ENCODE measurements at places on chromosomes 13 and 19.
A peak's percentile ranks its signal among the peaks of the same experiment; 100 is the strongest.

GRCh38 chr19:30097746-30098280 is 155.8 kb downstream of the URI1 start:
- DNase-seq, result no peak

DNA sequence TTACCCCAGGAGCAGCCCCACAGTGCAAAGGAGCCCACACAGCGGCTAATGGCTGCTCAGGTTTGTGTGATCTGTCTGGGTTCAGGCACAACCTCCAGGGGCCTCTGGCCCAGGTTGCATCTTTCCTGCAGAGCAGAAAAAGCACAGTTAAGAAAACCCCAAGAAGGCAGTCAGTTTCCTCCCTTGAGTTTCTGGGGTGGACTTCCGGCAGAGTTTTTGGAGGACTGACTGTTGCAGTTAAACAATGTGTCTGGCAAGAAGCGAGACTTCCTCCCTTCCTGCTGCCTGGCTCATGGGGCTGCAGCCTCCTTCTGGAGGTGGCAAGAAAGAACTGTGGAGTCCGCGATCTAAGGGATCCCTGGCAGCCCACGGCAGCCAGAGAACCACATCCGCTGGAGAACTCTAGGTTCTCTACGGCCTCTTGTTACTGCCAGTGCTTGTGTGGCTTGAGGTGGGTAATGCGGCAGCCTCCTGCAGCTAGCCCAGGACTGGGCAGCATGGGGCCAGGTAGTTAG is 114.4 kb downstream of the ZDHHC20 start:
- DNase-seq, result peak; percentile 55

DNA sequence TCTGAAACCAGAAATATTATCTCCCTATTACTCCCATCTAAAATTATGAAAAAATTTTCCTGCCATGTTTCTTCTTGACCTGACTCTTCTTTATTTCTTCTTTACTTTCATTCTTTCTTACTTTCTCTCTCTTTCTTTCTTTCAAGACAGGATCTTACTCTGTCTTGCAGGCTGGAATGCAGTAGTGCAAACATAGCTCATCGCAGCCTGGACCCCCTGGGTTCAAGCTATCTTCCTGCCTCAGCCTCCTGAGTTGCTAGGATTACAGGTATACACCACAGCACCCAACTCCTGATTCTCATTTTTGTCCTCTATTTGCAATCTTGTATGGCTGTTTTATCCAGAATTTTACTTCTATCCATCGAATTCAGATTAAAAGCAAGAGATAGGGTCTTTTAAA is 631.1 kb downstream of the TBC1D4 start:
- no peak for DNase-seq

DNA sequence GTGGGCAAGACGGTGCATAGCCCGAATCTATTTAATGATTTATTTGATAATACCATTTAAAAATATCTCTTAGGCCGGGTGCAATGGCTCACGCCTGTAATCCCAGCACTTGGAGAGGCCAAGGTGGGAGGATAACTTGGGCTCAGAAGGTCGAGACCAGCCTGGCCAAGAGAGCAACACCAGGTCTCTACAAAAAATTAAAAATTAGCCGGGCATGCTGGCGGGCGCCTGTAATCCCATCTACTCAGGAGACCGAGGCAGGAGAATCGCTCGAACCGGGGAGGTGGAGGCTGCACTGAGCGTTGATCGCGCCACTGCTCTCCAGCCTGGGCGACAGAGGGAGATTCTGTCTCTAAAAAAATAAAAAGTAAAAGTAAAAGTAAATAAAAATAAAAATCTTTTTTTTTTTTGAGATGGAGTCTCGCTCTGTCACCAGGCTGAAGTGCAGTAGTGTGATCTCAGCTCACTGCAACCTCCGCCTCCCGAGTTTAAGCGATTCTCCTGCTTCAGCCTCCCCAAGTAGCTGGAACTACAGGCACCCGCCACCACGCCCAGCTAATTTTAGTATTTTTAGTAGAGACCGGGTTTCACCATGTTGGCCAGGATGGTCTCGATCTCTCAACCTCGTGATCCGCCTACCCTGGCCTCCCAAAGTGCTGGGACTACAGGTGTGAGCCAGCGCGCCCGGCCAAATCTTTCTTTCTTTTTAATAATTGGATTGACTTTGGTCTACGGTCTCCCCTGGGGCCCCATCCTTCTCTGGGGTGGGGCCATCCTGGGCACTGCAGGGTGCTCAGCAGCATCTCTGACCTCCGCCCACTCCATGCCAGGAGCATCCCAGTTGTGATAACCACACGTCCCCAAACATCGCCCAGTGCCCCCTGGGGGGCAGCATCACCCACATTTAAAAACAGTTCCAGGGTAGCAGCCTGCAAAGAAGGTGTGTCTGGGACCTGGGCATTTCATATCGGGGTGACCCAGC is 90.7 kb downstream of the GNG7 start:
- no peak for DNase-seq

DNA sequence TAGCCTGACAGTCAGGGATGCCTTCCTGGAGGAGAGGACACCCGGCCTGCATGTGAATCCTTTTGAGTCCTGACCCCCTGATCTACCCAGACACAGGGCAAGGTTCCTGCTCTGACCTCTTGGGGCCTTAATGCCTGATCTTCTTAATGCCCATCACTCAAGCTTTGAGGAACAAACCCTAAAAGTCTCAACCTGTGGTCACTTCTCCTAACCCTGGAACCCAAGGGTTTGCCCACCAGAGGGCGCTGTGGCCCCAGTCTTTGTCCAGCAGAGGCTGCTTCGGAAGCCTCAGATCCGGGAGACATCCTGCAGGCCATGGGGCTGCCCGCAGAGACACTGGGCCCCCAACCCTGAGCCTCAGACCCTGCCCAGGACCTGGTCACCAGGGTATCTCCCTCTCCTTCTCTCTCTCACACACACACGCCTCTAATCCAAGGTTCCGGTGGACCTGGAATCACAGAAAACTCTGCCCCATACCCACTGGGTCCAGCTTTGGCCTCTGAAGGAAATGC is 9.8 kb upstream of the DPF1 start:
- DNase-seq, result peak; percentile 80

DNA sequence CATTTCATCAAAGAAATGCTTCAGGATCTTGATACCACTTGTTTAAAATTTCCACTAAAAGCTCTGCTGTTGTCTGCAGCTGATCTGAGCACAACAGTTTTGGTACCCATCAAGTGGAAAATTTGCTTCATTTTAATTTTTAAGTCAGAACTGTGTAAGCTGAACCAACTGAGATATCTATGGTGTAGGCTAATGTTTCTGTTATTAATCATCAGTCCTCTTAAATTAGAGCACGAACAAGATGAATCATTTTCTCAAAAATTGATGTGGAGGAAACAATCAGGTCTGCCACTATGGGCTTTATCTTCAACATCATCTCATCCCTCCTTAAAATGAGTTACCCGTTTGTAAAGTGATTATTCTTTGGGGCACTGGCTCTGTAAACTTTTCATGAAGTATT is 221.5 kb upstream of the NBEA start:
- no peak for DNase-seq

- DNase-seq, result no peak
Measured at GRCh38 chr13:113969973-113970611, 3.8 kb downstream of the C13orf46 start.

GRCh38 chr19:45971260-45971902 is 2.3 kb downstream of the NOVA2 start:
- DNase-seq, result no peak

DNA sequence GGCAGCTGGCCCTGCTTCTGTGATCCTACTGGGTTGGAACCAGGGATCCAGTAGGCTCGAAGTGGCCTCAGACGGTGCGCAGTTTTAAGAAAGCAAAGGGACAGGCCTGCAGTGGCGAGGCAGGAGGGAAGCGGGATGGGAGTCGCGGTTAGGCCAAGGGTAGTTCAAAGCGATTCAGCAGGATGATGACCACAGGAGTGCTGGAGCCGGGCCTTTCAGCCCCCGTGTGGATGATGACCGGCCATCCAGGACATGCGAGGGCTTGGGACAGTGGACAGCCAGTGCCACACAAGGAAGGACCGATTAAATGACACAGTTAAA is 854 bp downstream of the RNASEH2B start:
- DNase-seq, result no peak

- DNase-seq, result no peak
Measured at GRCh38 chr13:98181111-98181815, 4.2 kb upstream of the RNF113B start.

DNA sequence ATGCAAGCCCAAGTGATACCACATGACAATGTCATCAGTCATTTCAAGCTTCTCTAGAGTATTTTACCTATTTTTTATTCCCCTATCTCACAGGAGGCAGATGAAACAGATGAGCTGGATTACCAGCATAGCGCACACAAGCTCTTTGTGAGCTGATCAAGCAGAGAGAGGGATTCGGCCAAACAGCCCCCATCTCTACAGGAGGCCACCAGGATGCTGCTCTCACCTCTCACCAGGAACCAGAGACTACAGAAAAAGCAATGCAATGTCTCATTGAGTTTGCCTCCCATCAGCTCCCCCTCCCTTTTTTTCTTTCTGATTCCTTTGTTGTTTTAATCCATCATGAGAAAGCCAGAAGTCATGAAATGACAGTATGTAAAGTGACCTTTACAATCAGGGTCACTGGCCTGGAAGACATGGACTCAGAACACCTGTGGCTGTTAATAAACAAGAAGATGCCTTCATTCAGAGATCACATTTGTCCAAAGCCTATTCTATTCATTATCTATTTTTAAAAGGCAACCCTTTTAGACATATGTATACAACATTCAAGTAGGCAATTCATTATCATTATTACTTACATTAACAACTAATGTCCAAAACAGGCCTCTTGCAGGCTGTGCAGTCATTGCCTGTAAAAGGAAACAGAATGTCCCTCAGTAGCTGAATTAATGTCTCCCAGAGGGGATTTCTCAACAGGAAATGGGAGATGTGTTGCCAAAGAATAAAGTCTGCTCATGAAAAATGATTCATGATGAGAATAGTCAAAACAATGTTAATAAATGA is 656.6 kb downstream of the TBC1D4 start:
- no peak for DNase-seq

DNA sequence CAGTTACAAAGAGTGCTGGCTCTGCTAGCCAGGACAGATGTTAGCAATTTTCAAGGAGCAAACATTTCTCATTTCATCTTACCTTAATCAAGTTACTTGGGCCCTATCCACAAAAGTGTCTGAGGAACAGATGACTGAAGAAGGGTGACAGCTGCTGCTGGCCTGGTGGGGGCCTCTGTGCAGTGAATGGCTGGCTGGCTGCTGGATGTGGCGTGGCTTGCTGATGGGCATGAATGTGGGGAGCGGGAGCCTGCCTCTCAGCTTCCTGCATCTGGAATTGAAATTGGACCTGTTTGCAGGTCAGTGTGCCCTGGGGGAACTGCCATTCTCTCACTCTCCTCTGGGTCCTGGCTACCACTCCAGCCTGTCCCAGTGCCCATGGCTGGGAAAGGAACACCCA is 94.7 kb downstream of the RGCC start:
- no peak for DNase-seq

GRCh38 chr13:80501556-80501955 is 160.6 kb upstream of the SPRY2 start:
- DNase-seq, result no peak

DNA sequence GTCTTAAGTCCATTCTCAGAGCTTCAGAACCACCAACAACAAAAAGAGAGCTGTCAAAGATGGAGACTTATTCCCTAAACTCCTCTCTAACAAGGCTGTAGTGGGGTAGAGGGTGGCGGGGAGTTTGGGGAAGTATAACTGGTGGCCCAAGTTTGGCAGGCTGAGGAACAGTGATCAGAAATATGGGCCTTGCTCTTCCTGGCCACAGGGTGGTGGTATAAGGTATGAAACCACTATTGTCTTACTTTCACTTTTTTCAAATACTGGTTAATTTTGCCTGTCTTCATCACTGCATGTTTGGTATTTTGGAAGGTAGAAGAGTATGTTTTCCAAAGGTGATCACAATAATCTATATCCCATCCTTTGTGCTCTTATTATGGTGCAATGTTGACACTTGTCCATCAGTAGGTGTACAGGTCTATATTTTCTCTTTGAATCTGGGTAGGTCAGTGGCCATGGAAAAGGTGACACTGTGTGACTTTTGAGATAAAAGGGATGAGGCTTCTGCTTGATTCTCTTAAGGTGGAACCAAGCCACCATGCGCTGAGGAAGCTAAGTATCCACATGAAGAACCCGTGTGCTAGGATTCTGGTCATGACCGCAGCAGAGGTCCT is 23.2 kb upstream of the GPC5 start:
- peak; percentile 17 for DNase-seq

DNA sequence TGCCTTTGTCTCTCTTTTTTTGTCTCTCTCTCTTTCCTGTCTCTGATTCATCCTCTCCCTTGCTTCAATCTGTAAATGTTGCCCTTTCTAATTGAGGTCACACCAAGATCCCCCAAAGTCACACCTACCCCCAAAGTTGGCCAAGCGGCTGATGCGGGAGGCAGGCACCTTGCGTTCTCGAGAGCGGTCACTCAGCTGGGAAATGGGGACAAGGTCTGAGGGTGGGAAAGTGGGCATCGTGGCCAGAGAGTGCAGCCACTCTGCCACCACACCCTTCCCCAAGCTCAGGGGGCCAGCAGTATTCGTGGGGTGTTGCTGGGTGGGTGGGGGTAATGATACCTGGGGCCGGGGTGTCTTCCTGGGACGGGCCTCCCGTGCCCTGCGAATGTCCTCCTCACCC is 2.7 kb downstream of the COQ8B start:
- DNase-seq, result no peak

- DNase-seq, result peak; percentile 43
Measured at GRCh38 chr19:55452749-55453346, 8.6 kb downstream of the ISOC2 start.

DNA sequence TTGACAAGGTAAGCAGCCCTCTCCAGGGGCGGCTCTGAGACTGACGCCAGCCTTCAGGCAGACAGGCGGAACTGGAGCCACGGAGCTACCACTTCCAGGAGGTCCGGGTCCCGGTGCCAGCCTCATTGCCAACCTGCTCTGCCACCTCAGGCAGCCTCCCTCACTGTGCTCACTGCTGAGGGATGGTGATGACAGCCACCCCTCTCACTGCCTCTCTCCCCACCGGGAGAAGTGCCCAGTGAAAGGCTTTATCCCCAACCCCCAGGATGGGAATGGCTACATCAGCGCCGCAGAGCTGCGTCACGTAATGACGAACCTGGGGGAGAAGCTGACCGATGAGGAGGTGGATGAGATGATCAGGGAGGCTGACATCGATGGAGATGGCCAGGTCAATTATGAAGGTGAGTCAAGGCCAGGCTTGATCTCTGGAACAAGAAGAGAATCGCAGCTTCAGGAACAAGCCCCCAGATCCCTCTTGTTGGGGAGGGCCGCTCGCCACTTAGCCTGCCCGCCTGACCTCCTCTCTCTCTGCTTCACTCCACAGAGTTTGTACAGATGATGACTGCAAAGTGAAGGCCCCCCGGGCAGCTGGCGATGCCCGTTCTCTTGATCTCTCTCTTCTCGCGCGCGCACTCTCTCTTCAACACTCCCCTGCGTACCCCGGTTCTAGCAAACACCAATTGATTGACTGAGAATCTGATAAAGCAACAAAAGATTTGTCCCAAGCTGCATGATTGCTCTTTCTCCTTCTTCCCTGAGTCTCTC is 7.6 kb downstream of the CALM3 start:
- no peak for DNase-seq
